Prostate gland (tissue), 2 donors: ENCODE measurements at places on chromosomes 1 and 21. TPM values are rescaled to one million over a fixed set of nuclear protein-coding genes. Genes with fewer than 3 reads are reported as not detected.

DNA sequence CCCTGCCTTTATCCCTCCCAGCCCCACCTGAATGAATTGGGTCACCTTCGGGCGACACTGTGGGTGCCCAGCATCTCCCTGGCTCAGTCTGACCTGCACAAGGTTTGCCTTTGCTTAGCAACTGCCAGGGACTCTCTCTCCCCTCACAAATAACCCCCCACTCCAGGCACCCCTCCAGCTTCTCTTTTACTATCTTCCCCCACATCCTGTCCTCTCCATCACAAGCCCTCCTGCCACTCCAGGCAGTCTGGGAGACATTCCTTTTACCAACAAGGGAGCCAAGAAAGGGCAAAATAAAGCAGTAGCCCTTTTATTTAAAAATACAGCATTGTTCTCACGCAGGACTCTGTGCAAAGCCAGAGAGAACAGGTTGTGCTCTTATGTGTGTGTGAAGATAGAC is 23.9 kb downstream of the LGR6 start:
- no peak for DNase-seq

- DNase-seq = no peak
Measured at GRCh38 chr1:178942285-178943198, 71.7 kb upstream of the ANGPTL1 start.

- no peak for DNase-seq
Measured at GRCh38 chr1:209622841-209623829, 29.1 kb downstream of the LAMB3 start.

DNA sequence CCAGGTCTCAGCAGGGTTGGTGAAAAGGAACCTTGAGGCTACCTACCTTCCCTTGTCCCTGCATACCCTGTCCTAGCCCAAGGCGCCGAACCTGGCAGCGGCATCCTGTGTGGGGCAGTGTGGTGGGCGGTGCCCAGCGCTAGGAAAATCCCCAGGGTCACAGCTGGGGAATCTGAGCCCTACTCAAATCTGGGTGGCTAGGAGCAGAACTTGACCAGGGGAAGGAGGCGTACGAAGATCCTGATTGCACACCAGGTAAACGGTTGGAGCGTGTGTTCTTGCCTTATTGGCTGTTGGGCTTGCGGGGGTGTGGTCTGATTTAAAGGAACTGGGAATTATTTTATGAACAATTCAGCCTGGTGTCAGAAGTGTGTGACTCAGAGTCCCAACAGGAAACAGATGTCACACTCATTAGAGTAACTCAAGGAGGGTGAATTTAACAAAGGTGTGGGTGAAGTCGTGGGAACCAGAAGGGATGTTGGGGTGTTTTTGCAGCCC is 118.6 kb downstream of the LRIG2 start:
- no peak for DNase-seq

GRCh38 chr1:241086686-241087085 is 270.3 kb downstream of the RGS7 start:
- DNase-seq = no peak

GRCh38 chr1:151611288-151611790 is 511 bp upstream of the SNX27 start:
- peak; percentile 43 for DNase-seq

GRCh38 chr1:185566995-185567394 is 167.2 kb upstream of the HMCN1 start:
- no peak for DNase-seq

- DNase-seq = no peak
Measured at GRCh38 chr1:241550318-241550717, 18.1 kb downstream of the KMO start.

DNA sequence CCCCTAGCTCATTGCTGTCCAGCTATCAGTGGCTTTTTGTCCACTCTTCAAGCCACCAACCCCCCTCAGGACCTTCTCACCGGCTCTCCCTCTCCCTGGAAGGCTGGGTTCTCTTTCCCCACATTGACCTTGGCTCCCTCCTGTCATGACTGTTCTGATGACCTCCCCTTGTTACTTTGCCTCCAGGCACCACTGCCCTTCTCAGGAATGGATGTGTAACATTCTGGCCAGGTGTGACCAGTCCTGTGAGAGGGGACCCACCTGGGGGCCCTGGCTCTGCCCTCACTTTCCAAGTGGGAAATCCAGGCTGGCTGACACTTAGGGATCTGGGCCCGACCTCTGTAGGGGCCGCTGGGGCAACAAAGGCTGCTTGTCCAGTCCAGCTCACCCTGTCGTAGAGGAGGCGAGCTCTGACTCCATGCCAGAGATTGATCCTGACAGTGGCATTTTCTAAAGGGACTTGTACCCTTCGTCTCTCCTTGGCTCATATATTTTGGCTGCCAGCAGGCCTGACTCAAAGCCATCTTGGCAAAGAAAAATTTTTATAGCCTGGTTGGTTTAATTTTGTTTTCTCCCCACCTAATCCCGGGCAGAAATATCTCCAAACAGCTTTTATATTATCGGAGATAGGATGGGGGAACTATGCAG is 37.9 kb upstream of the USP24 start:
- no peak for DNase-seq

DNA sequence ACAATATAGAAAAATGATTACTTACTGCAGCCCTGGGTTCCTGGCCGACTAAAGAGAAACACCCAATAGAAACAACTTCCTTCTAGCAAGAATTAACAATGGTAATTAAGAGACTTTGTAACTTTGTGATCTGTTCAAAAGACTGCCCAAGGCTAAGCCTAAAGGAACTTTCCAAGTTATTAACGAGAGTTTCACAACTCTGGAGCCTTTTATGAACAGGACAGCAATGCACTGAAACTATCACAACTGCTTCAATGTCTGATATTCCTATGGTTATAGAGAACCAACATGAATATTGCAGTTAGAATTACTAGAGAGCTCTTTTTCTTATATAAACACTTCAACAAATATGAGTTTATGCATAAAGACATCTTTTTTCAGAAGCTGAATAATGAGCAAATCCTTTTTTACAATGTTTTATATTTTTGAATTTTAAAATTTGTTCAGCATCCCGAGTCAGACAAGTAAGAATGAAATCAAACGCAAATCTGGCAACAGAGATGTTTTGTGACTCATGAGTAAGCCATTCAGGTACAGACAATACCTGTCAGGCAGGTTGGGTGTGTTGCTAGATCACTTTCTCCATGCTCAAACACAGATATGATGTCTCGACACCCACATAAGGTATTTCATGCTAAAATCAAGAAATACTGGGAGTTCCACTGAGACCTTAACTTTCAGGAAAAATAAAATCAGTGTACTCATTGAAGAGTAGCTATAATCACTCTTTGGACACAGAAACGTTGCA is 22.2 kb upstream of the KCNJ15 start:
- peak; percentile 93 for DNase-seq

GRCh38 chr1:231036416-231036815 is 3.6 kb downstream of the FAM89A start:
- DNase-seq = no peak

GRCh38 chr1:14156543-14156942 is 441.9 kb upstream of the KAZN start:
- DNase-seq = no peak

DNA sequence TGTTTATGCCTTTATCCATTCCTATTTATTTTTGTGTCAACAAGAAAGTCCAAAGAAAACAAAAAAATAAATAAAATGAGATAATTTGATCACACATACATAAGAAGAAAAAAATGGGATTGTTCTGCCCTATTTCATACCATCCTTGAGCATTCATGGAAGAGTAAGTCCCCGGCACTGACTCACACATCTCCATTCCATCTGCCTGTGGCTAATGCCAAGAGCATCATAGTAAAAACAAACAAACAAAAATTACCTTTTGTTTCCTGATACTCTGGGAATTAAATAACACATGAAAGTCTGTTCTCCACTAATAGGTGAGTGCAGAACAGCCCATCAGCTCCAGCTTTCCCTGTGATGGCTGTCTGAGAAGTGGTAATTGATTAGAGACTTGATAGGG is 48.1 kb upstream of the BACE2 start:
- DNase-seq = no peak

DNA sequence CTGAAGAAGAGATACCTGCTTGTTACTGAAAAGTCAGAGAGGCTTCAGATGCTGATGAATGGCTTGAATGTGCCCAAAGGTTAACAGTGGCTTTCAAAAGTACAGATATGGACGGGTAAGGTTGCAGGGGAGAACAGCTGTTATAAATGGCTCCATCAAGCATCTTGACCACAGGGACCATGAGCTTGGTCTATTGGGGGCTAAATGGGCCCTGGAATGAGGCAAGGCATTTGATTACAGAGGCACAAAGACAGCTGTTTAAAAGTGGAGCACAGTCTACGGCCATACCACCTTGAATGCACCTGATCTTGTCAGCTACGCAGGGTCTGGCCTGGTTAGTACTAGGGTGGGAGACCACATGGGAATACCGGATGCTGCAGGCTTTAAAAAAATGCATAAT is 48.3 kb downstream of the C1orf198 start:
- DNase-seq = no peak

- peak; percentile 77 for DNase-seq
Measured at GRCh38 chr1:15341634-15342407, 67.9 kb upstream of the EFHD2 start.

GBP7 gene
- not detected for total RNA-seq

GPR37L1 gene
- 0.09 TPM for total RNA-seq

NTNG1 gene
- 2.6 TPM for total RNA-seq

TP73 gene
- total RNA-seq = 15.1 TPM

NLRP3 gene
- total RNA-seq = 1.4 TPM

INKA2 gene
- total RNA-seq = 2.8 TPM

LRRC47 gene
- 42.4 TPM for total RNA-seq
